SIG-M5 (cell line): ENCODE measurements at places on chromosomes 16 and 17.

- DNase-seq = no peak
Measured at GRCh38 chr16:87047221-87048037, 269.8 kb downstream of the C16orf95 start.

DNA sequence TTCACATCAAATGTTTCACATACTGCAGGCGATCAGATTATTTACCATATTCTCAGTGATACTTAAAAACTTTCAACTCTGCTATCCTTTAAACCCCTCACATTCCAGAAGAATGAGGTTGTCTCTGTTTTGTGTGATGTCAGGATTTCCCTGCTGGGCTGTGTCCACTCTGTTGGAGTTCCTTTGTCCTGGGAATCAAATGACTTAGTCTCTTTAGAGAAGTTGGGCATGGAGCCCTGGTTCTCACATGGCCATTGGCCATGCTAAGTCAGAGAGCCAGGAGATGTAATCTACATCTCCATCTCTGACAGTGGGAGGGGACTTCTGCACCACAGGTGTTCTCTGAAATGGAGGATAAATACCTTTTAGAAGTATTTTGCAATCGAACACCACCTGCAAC is 205.1 kb upstream of the MAF start:
- no peak for DNase-seq

DNA sequence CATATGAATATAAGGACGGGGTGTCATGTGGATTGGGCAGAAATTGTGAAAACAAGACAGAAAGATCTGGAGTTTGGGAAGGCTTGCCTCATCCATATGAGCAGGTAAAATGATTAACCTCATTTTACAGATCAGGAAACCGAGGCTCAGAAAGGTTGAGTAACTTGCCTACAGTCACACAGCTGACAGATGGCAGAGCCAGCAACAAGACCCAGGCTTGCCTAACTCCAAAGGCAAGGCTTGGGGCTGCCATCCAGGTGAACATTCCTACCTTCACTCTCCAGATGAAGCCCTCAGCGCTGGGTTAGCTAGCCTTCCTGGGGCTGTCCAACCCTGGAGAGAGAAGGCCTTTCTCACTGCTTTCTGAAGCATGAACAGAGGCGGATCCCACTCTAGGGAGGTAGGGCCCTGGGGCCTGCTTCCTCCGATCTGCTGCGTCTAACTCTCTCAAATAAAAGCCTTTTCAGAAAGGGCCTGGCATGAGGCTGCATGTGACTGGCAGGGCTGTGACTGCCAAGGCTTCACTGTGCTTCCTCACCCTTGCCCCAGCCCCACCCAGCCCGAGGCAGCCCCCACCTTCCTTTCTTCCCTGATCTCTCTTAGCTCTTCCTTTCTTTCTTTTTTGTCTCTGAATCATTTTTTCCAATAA is 107.8 kb downstream of the GNAO1 start:
- DNase-seq = no peak

DNA sequence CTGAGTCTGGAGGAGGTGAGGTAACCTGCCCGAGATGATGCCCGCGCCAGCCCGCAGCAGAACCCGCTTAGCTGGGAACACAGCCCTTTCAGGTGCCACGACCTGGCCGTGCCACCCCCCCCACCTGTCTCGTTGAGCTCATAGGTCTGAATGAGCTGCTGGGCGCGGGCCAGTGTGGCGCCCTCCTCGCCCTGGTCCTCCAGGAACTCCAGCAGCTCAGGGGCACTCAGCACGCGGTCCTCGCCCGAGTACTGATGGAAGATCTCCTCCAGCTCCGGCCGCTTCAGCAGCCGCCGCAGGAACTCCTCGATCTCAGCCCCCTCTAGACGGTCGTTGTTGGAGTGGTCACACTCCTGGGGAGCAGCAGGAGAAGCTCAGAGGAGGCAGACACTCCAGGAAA is 13.6 kb downstream of the PLCD3 start:
- no peak for DNase-seq

- DNase-seq = no peak
Measured at GRCh38 chr17:53090770-53091169, 732.0 kb upstream of the KIF2B start.

DNA sequence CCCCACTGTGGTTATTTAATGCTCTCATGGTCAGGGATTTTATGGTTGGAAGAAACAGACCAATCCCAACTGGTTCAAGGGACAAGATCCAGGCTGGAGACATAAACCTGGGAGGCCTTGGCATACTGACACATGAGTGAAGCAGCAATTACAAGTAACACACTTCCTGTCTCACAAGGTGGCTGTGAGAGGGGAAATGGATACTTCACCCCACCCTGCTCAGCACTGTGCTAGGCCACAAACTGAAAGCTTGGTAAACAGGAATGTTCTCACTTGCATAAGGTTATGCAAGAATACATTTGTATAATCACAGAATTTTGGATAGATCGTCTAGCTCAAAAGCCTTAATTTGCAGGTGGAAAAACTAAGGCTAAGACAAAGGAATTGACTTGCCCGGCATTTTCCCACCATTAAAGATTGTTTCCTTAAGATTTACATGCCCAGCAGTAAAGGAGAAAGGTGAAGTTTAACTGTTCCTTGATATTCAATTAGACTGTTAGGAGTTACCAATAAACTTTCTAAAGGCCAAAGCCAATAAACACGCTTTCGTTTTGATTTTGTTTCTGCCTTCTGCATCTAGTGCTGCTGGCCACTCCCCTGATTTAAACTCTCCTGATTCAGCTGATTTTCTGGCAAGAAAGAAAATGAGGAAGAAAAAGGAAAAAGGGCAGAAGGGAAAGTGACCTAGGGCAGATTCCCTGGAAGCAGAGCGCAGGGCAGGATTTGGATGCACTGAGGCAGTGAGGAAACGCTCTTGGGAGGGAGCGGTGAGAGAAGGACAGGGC is 215.6 kb upstream of the CDH5 start:
- no peak for DNase-seq

- DNase-seq = no peak
Measured at GRCh38 chr16:88809068-88809675, 2.6 kb downstream of the APRT start.

- DNase-seq = no peak
Measured at GRCh38 chr17:8698162-8698971, 46.3 kb downstream of the CCDC42 start.

DNA sequence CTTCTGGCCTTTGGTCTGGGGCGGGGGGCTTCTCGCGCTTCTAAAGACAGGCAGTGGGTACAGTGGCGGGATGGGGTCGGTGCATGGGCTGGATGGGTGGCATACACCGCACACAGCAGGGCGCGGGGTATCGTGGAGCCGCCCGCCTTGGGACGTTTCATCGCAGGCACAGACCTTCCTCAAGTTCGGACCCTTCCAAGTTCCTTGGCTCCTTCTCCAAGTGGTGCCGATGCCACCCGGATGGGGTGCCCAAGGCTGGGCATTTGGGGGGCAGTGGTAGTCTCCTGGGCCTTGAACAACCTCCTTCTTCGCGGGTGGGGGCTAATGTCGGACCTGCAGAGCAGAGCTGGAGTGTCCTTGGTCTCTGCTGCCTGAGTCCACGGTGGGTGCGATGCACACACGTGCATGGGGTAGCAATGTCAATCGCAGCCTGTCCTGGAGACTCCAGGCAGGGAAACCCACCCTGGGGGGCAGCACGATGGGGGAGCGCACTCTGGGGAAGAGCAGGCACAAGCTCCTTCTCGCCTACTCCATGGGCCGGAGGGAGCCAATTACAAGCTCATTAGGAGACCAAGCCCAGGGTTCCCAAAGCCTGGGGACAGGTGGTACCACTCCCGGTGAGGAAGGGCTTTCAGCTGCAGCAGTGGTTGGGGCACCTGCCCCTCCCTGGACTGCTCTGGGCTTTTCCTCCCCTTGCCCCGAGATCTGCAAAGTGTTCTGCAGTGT is 686 bp upstream of the MTSS2 start:
- DNase-seq = no peak

DNA sequence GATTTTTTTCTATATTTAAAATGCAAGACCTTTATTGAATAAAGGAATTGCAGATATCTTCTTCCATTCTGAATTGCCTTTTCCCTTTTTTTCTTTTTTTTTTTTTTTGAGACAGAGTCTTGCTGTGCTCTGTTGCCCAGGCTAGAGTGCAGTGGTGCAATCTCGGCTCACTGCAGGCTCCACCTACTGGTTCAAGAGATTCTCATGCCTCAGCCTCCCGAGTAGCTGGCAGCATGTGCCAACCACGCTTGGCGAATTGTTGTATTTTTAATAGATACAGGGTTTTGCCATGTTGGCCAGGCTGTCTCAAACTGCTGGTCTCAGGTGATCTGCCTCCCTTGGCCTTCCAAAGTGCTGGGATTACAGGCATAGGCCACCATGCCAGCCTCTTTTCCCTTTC is 151.5 kb downstream of the CEP112 start:
- DNase-seq = no peak

GRCh38 chr16:14024283-14024682 is 46.8 kb upstream of the MRTFB start:
- no peak for DNase-seq

DNA sequence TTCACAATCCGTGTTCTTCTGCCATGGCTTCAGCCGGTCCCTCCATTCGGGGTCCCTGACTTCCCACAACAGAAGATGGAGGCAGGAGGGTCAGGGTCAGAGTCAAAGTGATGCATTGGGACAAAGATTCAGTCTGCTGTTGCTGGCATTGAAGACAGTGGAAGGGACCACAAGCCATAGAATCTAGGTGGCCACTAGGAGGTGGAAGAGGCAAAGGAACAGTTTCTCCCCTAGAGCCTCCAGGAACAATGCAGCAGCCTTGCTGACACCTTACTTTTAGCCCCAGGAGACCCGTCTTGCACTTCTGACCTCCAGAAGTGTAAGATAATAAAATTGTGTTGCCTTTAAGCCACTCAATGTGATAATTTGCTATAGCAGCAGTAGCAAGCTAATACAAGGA is 55.9 kb downstream of the MFSD11 start:
- no peak for DNase-seq

GRCh38 chr17:44272954-44273353 is 5.0 kb upstream of the SLC4A1 start:
- DNase-seq = no peak

DNA sequence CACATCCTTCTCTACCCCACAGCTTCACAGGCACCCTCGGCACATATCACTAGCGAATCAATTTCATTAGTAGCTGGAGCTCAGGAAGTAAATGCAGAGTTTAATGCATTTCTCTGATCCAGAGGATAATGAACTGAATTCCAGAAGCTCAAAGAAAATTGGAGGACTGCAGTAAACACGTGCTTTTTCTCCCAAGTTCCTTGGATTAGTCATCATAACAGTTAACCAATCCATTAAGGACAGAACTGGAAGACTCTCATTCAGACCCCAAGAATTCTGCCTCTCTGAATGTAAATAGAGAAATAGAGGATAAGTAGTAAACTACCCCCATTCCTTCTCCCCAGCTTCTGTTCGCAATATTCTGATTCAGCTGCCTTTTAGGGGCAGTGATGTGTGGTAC is 40.7 kb downstream of the DUSP14 start:
- DNase-seq = no peak

DNA sequence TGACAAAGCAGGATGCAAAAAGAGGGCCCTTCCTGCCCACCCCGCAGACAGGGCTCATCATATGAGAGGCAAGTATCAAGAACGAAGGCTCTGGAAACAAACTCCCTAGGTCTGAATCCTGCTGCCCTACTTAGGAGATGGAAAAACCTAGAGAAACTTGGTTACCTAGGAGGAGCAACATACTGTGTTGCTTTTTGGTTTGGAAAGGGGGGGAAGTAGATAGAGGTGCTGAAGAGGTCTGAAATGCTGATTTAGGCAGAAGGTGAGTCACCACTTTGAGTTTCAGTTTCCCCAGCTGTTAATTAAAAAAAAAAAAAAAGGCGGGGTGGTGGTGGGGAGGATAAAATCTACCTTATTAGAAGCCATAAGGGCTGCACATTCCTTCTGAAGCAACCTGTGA is 1.5 kb downstream of the N4BP1 start:
- DNase-seq = no peak

GRCh38 chr16:10878328-10878643 is 1.3 kb downstream of the CIITA start:
- no peak for DNase-seq

DNA sequence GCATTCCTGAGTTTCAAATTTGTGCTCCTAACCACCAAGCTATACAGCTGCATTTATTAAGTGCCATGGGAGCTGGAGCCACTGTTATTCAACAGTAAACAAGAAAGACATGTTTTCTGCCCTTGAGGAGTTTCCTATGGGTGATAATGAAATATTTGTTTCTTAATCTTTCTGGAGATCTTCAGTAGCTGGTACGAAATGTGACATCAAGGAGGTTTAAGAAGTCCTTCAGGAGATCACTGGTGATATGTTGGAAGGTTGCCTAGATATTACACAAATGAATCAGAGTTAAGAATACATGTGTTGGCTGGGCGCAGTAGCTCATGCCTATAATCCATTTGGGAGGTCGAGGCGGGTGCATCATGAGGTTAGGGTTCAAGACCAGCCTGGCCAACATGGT is 14.9 kb downstream of the RHOT1 start:
- DNase-seq = no peak

DNA sequence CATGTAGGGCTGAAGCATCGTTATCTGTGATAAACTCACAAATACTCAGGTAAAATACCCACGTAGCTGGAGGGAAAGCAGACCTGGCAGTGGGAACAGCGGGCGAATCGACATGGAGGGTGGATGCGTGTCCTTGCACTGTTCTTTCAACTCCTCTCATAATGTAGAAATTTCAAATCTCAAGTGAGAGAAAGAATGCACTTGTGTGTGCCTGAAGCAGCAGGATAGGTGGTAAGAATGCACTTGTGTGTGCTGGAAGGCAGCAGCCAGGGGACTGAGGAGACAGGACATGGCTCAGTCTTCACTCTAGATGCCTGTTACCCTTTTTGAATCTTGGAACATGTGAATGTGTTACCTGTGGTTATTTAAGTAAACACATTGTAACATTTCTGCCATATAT is 10.4 kb downstream of the IFT140 start:
- DNase-seq = no peak

- no peak for DNase-seq
Measured at GRCh38 chr16:84571506-84571905, 46.4 kb downstream of the COTL1 start.

DNA sequence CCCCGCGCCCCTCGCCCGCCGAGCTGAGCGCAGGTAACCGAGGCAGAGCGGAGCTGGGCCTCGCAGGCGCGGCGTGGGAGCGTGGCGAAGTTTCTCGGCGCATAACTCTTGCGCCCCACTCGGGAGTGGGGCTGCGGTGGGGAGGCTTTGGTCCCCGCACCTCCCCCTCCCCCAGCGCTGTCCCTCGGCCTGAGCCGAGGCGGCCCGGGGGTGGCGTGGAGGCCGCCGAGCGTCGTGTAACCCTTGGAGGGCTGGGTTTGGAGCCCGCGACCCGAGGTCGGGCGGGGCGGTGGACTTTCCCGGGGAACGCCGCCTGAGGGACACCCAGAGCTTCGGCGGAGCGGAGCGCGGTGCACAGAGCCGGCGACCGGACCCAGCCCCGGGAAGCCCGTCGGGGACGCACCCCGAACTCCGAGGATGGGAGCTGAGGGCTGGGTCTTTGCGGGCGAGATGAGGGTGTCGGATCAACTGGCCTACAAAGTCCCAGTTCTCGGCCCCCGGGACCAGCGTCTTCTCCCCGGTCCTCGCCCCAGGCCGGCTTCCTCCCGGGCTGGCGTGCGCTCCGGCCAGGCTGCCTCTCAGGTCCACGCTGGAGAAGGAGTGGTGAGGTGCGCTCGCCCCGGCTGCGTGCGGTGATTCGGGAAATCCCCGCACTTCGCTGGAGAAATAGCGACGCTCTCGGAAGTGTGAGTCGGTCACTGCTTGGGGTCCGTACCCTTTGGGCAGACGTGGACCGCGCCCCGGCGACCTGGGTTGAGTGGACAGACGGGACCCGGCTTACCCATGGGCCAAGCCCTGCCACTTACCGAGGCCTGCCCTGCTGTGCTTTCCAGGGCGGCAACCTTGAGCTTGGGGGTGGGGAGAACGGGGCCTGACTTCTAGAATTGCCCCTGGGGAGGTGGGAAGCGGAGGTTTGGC is 168.4 kb downstream of the RAB11FIP4 start:
- no peak for DNase-seq

GRCh38 chr16:1900452-1900774 is 17.8 kb downstream of the HS3ST6 start:
- DNase-seq = no peak
